NCI-H187 treated with DMSO at 0.1 percent for 48 hours (cell line): ENCODE measurements at places on chromosomes 1 and 21.

GRCh38 chr21:30227633-30228404 is 11.9 kb upstream of the CLDN8 start:
- no peak for DNase-seq

DNA sequence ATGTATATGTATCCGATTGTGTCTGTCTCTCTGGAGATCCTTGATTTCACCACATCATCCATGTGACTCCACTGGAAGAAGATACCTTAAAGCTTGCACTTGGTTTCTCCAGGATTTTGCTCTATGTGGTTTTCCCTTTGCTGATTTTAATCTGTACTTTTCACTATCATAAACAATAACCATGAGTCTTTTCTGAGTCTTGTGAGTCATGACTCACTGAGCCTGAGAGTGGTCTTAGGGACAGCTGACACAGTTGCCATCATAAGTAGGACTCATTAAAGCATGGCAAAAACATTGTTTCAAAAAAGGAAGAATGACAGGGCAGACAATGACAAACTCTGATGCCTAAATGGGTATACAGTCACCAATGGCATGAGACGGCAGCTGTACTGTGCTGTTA is 226.2 kb downstream of the AKT3 start:
- DNase-seq = no peak

DNA sequence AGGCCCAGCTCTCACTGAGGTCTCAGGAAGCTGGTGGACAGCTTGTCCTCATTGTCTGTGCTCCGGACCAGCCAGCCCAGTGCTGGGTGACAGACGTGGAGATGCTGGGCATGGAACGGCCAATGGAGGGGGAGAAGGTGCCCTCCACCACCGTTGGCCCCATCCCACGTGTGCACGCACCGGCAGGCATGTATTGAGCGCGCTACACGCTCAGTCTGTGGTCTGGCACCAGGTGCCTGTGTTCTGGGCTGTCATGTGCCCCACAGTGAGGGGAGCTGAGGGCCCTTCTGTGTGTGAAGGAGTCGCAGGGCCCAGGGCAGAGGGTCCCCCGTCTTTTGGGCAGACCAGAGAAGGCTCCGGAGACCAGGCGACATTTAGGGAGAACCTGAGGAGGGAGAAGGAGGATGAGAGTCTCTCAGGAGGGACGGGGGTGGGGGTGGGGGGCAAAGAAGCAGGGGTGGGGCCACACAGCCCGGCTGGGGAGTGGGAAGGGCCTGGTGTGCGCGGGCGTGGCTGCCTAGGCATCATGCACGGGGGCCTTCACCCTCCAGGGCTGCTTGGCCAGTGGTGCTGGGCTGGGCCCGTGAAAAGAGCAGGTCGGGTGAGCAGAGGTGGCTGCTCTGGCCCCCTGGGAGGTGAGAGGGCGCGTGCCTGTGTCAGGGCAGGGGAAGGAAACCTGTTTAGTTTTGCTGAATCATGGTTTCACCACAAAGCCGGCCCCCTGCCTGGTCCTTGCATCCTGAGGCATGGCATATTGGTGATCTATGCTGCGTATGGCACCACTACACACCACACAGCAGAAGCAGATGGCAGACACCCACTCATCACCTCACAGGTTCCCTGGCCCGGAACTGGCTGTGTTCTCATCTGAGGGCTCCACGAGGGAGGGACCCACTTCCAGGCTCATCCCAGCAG is 86.7 kb upstream of the TTC34 start:
- DNase-seq = no peak

DNA sequence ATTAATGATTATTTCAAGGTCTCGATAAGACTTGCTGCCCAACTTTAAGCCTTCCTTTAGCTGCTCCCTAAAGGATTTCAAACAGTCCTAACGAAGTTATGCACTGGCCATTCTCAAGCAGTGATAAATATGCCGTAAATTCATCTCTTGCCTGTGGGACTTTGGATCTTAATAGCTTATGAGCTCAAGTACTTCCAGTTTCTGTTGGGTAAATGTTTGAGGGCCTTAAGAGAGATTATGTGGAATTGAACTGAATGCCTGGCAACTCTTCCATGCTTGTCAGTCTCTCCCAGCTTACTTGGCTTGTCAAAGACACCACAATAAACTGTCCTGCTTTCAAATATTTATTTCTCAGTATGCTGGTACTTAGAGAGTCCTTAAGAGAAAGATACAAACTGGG is 3.5 kb upstream of the OR10J4 start:
- DNase-seq = no peak

DNA sequence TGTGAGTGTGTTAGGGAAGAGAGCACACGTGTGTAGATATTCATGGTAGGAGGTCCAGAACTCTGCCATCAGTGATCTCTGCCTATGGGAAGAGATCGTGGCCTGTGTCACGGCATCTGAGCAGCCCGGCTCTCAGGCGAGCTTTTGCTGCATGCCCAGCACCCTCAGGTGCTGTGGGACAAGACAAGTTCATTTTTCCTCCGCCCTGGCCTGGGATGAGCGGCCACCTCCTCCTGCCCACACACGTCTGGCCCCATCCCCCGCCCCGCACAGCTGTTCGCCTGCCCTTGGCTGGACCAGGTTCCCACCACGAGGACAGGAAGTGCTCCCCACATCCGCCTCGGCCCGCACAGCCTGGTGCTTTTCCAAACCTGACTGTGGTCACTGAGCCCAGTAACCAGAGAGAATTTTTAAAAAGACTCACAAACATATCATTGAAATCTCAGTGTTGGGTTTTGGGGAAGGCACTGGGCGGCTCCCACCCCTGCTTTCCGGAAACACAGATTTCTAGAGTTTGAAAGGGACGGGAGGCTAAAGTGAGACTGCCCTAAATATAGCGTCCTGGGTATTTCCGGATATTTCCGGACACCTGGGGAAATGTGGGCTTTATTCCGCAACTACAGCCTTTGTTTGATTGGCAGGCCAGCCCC is 18.0 kb downstream of the BMP8A start:
- DNase-seq = no peak

DNA sequence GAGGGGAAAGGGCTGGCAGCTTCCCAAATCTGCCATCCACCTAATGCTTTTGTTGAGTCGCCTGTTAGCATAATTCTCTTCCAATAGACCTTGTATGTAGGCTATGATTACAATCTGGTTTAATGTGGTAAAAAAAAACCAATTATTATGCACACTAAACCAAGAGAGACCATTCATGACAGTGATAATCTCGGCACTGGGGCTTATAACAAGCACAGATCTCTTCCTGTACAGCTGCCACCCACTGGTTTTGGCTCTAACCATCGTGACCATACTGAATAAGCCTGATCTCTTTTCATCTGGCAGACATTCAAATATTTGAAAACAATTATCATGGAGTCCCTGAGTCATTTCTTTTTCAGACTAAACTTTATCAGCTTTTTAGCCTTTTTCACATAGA is 12.0 kb upstream of the SYT14 start:
- DNase-seq = no peak

DNA sequence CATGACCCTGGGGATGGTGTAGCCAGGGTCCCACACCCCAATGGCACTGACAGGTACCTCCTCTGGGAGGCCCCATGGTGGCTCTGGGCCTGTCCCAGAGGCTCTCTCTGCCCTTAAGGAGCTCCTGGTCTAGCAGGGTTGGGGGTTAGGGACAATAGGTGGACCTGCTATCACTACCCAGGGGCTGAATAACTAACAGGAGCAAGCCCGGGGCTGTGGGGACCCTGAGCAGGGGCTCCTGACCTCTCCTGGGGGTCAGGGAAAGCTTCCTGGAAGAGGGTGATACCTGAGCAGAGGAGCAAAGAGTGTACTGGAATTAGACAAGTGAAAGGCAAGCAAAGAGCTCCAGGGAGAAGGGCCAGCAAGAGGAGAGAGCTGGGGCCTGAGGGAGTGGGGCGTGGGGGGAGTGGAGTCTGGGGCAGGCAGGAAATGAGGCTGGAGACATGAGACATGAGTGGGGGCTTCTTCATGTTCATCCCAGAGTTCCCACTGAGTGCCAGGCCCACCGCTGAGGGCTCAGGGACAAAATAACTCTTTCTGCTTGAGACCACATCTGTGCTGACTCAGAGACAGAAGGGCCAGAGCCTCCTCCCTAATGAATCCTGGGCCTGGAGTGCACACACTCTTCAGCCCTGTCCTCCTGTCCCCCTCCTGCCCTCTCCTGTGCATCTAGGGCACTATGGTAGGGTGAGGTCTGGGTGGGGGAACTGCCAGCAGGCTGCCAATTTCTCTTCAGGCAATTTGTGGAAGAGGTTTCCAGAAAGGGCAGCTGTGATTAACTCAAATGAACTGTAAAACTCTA is 517.6 kb downstream of the PTPRU start:
- DNase-seq = no peak

GRCh38 chr1:15064217-15064929 is 89.2 kb upstream of the TMEM51 start:
- no peak for DNase-seq

DNA sequence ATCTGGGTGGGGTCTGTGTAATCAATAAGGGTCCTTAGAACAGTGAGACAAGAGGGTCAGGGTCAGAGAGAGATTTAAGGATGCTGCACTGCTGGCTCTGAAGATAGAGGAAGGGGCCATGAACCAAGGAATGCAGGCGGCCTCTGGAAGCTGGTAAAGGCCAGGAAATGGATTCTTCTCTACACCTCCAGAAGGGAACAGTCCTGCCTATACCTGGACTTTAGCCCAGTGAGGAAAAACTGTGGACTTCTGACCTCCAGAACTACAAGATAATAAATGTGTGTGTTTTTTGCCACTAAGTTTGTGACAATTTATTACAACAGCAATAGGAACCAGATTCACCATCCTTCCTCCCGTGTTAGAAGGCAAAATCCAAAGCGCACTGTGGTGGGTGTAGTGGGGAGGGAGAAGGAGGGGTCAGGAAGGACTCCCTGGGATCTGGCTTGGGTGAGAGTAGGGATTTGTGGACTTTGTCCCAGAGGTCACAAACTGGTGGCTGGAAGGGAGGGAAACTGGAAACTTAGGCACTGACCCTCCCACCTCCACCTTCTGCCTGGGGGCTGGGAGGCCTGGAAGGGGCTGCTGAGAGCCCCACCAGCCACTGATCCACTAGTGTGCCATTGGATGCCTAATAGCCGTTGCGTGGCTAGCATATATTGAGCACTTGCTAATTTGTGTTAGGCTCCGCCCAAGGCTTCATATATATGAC is 5.4 kb upstream of the CELA2A start:
- DNase-seq = no peak

DNA sequence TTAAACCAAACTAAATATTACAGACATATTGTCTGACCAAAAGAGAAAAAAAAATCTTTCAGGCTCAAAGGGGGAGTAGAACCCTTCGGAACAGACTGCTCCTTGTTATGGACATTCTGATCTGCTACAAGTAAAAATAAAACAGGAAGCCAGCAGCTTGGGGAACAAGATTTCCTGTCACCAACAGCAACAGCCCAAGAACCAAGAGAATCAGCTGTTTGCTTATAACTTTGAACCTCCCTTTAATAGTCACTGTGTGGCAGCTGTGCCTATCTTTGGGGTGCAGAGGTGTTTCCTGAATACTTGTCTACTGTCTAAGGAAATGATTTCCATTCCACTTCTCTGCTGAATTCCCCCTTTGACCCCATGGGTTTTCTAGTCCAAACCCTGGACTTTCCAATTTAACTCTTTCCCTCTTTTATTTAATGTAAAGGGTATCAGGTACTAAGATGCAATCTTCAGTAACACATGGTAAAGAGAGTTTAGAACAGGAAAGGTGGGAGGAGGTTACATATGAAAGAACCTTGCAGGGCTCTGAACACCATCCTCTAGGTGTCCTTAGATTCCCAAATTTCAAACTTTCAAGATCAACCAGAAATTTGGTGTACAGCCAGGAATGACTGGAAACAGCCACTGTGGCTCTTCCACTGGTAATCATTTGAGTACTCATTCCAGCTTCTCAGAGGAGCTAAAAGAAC is 38.6 kb downstream of the GPR3 start:
- no peak for DNase-seq

- DNase-seq = no peak
Observed at GRCh38 chr1:109214695-109215623, 1.2 kb downstream of the SARS1 start.

GRCh38 chr1:154972517-154973343 is 1.8 kb upstream of the CKS1B start:
- DNase-seq = no peak

DNA sequence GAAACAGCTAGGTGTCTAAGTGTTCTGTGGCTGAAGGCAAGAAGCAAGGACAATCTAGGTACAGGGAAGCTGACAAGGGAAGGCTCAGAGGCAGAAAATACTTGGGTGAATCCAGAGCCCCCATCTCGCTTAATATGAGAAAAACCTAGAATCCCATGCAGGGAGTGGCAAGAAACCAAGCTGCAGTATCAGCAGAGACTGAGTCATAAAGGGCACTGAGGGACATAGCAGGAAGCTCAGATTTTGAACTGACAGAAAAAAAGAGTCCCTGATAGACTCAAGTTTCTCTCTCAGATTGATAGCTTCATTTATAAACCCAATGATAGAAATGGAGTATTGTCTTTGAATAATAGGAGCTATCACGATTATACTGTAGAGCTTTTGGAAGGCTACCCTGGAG is 77.3 kb upstream of the KCNJ15 start:
- no peak for DNase-seq

DNA sequence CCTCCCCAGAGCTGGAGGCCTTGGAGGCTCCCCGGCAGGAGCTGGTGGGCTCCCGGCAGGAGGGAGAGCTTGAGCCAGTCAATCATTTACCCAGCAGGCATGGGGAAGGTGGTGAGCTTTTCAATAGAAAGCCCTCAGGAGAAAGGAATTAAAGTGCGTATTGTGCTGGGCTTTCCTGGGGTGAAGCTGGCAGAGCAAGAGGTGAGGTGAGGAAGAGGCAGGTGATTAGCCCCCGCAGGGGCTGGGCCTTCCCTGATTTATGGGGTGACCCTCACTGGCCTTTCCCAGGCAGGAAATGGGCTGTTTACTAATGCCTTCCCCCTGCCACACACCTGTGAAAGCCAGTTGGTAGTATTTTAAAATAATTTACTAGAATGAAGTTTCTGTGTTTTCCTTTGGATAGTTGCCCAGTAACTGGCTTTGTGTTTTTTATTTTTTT is 25.8 kb downstream of the CLDN14 start:
- DNase-seq = no peak

- no peak for DNase-seq
Observed at GRCh38 chr1:182633031-182633430, 28.8 kb upstream of the RGS16 start.

- peak; percentile 73 for DNase-seq
Observed at GRCh38 chr1:63795455-63795854, 21.6 kb downstream of the ROR1 start.

DNA sequence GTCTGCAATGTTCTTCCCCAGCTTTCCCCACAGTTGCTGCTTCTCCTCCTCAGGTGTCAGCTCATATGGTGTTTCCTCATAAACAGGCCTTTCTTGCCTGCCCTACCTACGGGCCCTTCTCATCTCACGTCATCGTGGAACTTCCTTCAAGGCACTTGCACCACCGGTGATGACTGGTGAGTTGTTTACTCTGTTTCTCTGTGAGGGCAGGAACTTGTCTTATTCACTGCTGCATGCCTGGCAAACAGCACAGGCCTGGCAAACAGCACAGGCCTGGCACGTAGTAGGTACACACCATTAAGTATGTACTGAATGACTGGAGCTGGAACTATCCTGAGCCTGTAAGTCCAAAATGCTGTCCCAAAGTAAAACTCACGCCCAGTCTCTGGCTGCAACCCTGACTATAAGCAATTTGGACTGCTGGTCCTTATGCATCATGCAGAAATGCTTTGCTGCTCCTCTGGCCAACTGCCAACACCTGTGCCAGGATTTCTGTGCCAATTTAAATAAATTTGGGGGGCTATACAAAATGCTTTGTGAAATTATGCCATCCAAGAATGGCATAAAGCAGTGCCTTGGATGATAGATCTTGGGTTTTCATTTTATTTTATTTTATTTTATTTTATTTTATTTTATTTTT is 25.7 kb downstream of the STK40 start:
- DNase-seq = no peak
